Activated T-helper 9 cell treated with anti-CD3 and anti-CD28 coated beads, Interleukin-2, amount 50 U/mL, for 16 hours (primary cell): ENCODE measurements at places on chromosomes 11 and 22.

GRCh38 chr11:9688716-9689511 is 25.0 kb downstream of the SWAP70 start:
- no peak for DNase-seq

GRCh38 chr11:104256525-104256924 is 92.6 kb upstream of the PDGFD start:
- no peak for DNase-seq

GRCh38 chr11:6248248-6248647 is 9.4 kb downstream of the CNGA4 start:
- no peak for DNase-seq

- DNase-seq = no peak
These were observed 37.5 kb downstream of the MPPED1 start for GRCh38 chr22:43449205-43449830.

- no peak for DNase-seq
These were observed 2.4 kb downstream of the GAS2L1 start for GRCh38 chr22:29308791-29309262.

- no peak for DNase-seq
These were observed 50.1 kb upstream of the WNT11 start for GRCh38 chr11:76256448-76256847.

GRCh38 chr11:18145025-18145424 is 12.7 kb downstream of the MRGPRX3 start:
- DNase-seq = no peak

DNA sequence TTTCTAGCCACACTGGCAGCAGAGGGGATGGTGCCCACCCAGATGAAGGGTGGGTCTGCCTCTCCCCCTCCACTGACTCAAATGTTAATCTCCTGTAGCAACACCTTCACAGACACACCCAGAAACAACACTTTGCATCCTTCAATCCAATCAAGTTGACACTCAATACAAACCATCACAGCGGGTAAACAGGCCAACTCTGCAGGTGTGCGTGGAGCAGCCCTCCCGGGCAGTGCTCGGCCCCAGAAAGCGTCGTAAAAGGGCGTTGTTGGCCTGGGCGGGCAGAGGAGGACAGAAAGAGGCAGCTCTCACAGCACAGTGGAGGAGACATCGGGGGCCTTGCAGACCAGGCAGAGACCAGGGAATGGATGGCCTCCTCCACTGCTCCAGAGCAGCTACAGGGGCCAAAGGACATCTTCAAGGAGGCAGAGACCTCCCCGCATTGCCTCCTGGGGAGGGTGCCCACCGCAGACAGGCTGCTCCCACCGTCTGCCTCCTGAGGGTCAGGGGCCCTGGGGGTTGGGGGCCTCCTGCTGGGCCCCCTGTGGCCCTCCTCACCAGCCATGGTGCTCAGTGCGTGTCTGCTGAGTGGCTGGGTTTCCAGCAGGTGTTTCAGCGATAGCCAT is 56.1 kb upstream of the FADD start:
- no peak for DNase-seq

- no peak for DNase-seq
These were observed 6.9 kb downstream of the FXYD6 start for GRCh38 chr11:117869604-117870003.

GRCh38 chr22:30574997-30575671 is 669 bp upstream of the GAL3ST1 start:
- no peak for DNase-seq

DNA sequence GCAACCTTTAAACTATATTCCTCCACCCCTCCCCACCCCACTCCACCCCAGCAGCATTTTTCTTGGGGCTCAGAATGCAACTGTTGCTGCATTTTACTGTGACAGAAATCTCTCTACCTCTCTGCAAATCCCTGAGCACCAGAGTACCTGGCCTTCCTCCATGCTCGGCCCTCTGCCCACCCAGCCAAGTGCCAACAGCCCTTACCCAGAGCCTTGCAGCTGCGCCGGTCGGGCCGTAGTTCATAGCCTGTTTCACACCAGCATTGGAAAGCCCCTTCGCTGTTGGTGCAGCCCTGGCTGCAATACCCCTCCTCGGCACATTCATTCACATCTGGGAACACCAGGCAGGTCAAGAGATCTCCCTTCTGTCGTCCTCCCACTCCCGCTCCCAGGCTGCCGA is 23.4 kb downstream of the LRP4 start:
- no peak for DNase-seq

DNA sequence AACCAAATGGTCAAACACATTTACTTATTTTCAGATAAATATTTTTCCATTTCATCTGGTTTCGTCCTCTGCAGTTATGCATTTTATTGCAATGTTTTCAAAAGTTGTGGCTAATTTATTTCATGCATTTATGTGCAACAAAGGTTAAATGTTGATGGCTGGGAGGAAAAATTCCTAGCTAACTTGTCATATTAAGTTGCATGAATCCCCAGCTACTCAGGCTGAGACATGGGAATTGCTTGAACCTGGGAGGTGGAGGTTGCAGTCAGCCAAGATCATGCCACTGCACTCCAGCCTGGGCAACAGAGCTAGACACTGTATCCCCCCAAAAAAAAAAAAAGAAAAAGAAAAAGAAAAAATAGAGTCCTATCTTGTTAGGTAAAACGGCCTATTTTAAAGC is 1862.4 kb upstream of the RAG2 start:
- DNase-seq = no peak

DNA sequence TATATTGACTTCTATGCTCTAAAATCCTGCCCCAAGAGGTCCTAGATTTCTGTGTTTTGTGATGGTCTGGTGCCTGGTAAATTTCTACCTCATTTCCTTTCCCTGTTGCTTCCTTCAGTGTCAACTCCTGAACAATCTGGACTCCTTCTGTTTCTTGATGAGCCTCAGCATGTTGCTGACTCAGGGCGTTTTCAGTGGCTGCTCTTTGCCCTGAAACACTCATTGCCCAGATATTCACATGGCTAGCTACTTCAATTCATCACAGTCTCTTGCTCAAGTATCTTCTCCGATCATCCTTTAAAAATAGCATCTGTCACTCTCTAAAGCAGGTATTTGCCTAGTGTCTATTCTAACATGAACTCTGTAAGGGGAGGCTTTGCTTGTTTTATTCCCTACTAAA is 526.3 kb upstream of the RAG2 start:
- DNase-seq = no peak

GRCh38 chr11:117424781-117425180 is 97.1 kb downstream of the CEP164 start:
- DNase-seq = no peak

- no peak for DNase-seq
These were observed 11.0 kb upstream of the MICALL1 start for GRCh38 chr22:37894939-37895670.

DNA sequence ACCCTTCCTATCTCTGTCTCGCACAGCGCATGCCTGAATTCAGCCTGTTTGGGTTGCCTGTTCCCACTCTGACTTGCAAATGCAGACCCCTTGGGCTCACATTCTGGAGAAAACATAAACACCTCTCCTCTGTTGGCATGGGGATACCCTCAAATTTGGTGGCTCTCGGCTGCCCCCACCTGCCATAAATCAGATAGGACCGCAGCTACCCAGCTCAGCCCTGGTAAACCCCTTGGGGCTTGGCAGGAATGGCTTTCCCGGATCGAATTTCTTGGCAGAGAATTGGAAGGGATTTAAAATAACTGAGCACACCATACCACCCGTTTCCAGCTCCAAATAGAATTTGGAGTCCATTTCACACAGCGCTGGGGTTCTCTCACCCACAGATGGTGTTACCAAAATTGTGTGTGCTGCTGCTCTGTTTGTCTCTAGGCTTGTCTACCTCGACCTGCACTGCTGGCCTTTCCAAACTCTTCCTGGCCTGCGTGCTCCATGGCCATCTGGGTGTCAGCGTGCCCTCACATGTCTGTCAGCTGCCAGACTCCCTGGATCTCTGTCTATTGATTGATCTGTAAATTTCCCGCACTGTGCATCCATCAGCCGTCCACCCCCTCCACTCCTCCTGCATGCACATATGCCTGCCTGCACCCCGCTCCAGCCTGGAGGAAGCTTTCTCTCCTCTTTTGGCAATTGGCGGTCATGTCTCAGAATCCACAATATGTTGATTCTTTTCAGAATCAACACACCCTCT is 134.0 kb downstream of the NTM start:
- no peak for DNase-seq

DNA sequence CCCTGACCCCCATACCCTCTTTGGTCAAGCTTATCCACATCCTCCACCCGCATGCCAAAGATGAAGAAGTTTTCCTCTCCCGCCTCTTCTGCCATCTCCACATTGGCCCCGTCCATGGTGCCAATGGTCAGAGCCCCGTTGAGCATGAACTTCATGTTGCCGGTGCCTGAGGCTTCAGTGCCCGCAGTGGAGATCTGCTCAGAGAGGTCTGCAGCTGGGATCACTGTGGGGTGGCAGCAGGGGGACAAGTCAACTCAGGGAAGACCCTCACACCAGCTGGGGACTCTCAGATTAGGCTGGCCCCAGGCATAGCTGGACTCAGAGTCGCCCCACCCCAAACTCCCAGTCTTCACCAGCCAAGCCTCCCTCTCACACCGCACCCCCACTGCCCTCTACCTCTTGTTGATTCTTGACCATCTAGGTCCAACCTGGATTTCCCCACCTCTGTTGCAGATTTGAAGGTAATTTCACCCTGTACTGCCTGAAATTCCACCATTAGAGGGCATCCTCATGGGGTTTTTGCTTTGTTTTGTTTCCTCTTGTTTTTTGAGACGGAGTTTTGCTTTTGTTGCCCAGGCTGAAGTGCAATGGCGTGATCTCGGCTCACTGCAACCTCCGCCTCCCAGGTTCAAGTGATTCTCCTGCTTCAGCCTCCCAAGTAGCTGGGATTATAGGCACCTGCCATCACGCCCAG is 6.6 kb upstream of the RASGRP2 start:
- no peak for DNase-seq
